CD4-positive, alpha-beta T cell treated with Interleukin-2 at 100 ng/mL for 4 hours (primary cell): ENCODE measurements at places on chromosomes 1 and 21.

DNA sequence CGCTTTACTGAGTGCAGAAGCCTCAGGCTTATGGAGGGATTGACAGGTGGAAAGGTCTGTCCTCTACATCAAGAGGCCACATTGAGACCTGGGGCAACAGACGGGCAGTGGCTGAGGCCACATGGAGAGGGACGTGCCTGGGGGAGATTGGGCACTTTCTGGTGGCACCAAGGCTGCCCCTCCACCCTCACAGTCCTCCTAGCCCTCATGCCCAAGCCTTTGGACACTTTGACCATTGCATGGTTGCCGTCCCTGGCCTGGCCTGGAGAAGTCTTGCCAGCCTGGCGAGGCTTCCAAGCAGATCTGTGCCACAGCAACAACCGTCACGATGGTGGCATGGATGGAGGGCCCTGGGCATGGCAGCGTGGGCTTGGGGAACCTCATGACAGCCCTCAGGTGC is 192.1 kb upstream of the VAMP3 start:
- DNase-seq, result no peak

GRCh38 chr1:64403331-64403730 is 66.6 kb upstream of the CACHD1 start:
- no peak for DNase-seq

DNA sequence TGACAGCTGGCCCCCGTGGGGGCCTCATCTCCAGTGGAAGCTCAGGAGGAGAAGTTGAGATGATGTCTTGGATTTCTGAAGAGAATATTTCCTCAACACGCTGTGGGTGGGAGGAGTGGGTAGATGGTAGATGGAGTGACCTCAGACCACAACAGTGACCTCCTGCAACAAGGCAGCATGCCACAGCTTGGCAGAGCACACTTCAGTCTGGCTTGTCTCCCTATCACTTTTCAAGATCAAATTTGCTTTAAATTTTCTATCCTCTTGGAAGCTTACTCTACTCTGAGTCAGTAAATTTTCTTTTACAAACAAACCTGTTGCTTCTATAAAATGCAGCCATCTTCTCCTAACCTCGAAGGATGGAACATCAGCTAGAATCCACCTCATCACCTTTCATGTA is 59.7 kb downstream of the NTPCR start:
- DNase-seq, result no peak

- no peak for DNase-seq
These were observed 93.8 kb downstream of the DMRTA2 start for GRCh38 chr1:50329332-50329932.

DNA sequence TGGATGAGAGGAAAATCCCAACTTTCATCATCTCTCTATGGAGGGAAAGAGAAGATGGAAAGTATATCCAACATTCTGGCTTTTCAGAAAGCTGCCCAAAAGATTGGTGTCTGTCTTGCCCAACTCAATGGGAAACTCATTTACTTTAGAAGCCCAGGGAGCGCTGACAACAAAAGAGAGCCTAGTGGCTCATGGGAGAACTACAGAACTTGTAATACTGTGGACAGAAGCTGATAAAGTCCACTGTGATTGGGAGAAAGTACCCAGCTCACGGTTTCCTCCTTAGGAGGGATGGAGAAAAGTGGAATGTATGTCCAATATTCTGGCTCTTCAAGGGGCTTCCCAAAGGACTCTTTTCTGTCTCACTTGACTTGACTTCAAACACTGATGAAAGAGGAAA is 66.0 kb downstream of the RGS21 start:
- DNase-seq, result no peak

GRCh38 chr1:116679091-116679827 is 11.7 kb upstream of the IGSF3 start:
- DNase-seq, result no peak

DNA sequence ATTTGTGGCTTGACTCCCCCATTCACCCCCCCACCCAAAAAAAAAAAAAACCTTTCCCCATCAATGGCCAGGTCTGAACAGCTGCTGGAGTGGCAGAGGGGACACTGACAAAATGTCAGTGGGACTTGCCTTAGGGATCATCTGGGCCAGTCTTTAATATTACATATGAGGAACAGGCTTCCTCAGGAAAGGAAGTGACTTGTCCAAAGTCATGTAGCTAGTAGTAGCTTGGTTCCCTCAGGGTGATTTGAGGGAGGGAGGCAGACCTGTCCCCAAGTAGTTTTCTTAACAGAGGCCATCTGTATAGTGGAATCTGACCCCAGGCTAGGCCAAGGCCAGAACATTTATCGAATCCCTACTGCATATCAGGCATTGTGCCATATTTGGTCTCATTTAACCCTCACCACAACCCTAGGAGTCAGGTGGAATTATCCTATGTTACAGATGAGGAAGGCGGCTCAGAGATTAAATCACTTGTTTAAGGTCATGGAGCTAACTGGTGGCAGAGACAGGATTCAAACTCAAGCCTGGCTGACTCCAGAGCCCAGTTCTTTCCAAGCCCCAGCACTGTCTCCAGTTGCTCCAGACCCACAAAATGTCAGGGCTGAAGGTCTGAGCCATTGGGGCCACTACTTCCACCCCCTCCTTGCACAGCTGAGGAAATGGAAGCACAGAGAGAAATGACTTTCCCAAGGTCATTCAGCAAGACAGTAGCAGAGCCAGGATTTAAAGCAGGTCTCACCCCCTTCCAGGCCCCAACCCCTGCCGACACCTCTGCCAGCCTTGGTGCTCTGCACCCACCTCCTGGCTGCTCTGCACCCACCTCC is 10.4 kb downstream of the ZBTB7B start:
- no peak for DNase-seq

DNA sequence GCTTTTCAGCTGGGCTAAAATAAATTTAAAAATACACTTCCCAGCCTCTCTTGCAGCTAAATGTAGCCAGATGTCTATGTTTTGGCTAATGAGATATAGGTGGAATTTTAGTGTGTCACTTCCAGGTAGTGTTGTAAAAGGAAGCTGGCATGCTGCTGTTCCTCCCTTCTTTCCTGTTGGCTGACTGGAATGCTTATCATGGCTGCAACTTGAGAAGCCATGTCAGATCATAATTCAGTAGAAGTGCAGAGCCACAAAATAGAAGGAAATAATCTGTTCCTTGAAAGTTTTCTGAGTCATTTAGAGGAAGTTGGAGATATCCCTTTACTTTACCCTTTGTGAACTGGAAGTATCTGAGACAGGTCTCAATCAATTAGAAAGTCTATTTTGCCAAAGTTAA is 10.9 kb upstream of the RBM15 start:
- DNase-seq, result no peak

- no peak for DNase-seq
These were observed 55.8 kb upstream of the PDE9A start for GRCh38 chr21:42597487-42598158.

DNA sequence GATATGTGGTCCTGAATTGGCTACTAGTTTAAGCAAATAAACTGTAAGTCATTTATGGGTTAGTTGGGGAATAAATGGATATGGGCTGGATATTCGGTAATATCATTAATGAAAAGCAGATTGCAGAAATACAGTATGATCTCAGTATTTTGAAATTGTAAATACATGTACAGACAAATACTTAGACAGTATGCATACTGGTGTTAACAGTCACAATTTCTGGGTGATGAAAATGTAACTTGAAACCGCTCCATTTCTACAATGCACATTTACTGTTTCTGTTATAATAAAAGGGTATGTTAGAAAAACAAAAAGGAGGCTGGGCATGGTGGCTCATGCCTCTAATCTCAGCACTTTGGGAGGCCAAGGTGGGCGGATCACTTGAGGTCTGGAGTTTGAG is 28.0 kb downstream of the BLZF1 start:
- no peak for DNase-seq

DNA sequence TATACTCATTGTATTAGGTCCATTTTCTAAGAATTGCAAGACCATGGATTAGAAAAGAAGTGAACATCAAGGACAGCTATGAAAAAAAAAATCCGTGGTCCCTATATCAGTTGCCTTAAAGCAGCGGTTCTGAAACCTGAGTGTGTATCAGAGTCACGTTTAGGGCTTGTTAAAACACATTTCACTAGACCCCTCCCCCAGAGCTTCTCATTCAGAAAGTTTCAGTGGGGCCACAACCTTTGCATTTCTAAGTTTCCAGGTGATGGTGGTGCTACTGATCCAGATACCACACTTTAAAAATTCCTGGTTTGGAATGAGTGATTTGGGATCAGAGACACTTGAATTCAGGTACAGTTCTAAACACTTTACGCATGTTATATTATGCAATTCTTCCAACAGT is 96.1 kb upstream of the PRMT6 start:
- no peak for DNase-seq

GRCh38 chr21:21921410-21922232 is 923.4 kb downstream of the NCAM2 start:
- no peak for DNase-seq

- no peak for DNase-seq
These were observed 20.2 kb downstream of the PANK4 start for GRCh38 chr1:2506007-2506860.

- no peak for DNase-seq
These were observed 93.8 kb downstream of the ZFYVE9 start for GRCh38 chr1:52235646-52236045.

DNA sequence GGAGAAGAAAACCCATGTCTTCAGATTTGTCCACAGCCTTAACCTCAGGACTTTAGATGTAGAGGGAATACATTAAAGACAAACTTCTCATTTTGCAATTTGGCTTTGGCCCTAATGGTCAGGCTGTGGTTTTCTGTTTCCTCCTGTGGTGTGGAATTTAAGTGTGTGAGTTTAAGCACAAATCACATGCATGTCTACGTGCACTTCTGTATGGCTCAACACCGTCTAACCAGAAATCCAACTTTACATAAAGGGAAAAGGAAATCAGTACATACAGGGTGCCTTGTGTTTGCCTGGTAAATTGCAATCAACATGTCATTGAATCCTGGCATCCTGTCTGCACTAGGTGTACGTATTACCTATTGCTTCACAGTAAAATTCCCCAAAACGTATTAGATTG is 1.2 kb upstream of the ZNF124 start:
- DNase-seq, result no peak

- no peak for DNase-seq
These were observed 3.2 kb downstream of the NIT1 start for GRCh38 chr1:161121042-161121650.

DNA sequence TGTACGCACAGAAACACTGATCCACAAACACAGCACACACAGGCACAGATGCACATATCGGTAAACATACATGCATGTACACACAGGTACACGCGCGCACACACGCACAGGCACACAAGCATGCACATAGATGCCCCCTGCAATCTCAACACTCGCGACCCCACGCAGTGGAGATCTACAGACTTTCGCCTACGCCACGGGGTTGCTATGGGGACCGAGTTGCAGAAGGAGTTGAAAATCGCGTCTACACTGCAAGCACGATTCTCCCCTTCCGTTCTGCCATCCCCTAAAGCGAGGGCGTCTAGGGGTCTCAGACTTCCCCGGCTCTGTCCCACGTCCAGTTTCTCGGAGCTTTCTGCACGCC is 826 bp downstream of the TRIM17 start:
- DNase-seq, result no peak

DNA sequence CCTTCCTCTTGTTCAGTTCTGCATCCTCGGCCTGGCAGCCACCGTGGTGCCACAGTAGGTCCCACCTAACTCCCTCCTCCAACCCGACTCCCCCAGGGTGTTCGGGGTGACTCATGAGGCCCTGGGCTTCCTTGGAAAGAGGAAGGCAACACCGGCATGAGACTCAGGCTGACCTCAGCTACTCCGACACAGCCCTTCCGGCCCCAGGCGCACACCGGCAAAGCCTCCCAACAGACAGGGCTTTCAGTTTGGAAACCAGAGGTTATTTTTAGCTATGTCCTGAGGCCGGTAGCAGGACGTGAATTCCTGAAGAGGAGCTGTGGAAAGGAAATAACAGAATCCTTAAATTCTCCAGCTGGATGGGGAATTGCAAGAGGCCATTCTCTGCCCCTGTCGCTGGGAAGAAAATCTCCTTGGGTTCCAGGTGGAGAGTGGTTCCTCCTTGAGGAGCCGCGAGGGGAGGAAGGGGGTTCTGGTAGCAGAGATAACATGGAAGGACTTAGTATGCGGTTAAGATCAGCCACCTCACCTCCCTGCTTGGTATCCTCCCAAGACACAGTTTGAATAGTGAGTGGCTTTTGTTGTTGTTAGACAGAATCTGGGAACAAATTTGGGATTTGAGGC is 24.4 kb downstream of the PLXNA2 start:
- DNase-seq, result no peak

DNA sequence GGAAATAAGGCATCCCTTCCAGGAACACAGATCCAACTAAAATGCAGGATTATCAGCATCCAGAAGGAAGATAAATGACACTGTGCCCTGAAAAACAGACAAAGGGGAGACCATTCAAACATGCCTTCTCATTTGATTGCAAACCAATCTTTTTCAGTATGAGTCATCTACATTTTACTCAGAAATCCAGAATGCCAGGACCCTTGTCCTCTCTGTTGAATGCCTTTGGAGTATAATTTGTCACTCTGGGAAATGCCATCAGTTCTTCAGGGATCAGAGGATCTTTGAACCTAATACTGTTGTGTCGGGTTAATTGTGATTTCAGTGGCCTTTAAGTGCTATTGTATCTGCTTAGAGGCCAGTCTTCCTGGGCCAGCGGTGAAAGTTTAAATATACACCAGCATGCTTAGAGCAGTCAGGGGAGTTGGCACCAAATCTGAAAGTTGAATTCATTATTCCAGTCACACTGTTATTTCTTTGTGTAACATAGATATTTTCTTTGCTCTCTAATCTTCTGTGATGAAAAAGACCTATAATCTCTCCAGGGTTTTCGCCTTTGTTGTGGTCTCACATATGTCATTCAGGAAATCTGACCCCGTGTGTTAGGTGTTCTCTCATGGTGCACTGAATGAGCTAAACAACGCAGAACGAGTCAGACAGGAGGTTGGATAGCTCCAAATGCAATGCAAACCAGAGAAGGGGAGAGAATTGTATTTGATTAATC is 364.8 kb upstream of the SGIP1 start:
- no peak for DNase-seq

DNA sequence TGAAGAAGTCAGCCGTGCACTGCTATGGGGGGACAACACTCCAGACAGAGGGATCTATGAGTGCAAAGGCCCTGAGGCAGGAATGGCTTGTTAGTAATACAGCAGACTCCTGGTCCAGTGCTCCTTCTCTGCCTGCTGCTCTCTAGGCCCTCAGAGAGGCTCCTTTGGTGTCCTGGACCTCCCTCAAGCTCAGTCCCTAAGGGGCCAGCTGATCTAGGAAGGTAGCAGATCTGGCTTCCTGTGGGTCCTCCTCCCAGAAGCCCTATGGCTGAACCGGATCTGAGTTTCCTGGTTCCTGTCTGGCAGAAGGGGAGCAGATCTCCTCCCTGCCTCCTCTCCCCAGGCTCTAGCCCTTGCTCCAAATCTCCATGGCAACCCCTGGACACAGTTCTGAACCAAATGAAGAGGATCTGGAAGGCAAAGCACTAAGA is at the start of gene LDLRAD2:
TSS of gene LDLRAD2 (plus strand) at position 391 of the 431 bp plus-strand sequence. CDS start 187 bp downstream, outside the sequence.
- no peak for DNase-seq
